ENCODE measurements at places on chromosomes 3 and 15.

DNA sequence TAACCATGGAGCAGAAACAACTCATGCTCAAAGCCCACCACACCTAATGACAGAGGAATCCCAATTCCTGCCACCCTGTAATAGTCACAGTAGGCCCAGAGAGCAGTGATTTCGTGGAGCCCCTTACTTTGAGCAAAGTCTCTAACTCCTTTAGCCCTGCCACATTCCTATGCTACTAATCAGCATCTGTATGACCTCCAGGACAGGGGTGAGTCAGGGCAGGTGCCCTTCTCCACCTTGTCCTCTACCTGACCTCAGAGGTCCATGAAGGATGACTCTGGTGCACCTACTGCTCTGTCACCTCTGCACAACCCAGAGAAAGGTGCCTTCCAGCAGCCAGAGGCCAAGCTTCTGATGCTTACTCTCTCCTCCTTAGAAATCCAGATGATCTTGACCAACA lies 6.1 kb upstream of the SCG3 start:
- no peak for DNase-seq

DNA sequence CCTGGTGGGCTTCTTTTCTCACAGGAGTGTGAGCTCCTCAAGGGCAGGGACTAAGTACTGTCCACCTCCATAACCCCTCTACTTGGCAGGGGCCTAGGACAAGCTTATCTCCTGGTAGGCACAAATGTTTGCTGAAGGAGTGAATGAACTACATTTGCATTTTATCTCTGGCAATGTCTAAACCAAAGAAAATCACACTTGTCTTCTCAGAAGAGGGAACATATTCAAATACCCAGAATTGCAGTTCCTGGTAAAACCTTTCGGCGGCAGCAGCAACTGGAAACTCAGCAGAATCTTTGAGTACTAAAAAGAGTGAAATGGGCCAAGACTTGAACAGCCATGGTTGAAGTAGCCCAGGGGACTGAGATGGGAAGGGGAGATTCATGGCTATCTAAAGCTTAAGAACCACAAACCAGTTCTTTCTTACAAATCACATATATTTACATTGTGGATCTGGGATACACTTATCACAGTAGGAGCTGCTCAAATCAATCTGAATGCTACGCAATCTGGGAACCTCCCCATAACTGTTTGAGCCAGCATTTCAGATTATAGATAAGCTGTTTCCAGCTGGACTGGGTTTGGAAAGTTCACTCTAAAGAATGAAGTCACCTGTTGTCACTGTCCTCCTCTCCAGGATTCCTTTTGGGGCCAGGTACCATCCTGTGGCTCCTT lies 18.7 kb upstream of the PTPN9 start:
- no peak for DNase-seq

DNA sequence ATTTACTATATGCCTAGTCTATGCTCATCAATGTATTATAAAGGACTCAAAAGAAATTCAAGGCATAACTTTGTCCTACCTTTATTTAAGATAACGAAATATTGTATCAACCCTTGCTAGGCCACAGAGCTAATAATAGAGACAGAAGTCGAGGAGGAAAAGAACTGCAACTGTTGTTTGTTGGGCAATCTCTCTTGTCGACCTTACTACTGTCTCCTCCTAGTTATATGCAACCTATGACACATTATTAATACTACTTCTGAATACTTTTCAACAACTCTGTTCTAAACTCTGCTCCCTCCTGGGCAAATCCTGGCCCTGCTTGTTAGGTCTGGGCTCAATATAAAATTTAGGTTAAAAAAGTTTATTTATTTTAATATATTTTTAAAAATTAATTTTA lies 24.6 kb downstream of the SPPL2A start:
- DNase-seq: no peak

- no peak for DNase-seq
These were observed 827 bp downstream of the SLC25A36 start for GRCh38 chr3:140942221-140943104.

DNA sequence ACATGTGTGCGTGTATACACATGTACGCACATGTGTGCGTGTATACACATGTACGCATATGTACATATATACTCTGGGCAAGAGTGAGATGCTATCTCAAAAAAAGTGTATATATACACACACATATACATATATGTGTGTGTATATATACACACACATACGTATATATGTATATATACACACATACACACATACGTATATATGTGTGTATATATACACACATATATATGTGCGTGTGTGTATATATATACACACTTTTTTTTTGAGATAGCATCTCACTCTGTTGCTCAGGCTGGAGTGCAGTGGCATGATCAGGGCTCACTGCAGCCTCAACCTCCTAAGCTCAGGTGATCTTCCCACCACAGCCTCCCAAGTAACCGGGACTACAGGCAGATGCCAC lies 8.4 kb downstream of the HACL1 start:
- no peak for DNase-seq

DNA sequence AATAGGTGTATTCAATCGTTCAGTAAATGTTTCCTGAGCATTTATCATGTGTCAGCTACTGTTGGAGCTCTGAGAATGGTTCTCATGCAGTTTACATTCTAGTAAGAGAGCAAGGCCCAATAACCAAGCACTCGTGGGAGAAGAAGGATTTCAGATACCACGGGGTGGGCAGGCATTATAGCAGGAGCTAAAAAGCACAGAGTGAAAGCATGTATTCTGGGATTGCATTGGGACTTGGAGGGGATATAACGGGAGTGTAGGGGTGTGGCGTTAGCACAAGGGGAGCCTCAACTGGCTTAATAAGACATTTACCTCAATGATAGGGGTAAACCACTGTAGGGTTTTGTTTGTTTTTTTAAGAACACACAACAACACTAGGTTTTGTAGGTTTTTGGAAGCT lies 1.6 kb upstream of the SIAH2 start:
- DNase-seq: no peak

DNA sequence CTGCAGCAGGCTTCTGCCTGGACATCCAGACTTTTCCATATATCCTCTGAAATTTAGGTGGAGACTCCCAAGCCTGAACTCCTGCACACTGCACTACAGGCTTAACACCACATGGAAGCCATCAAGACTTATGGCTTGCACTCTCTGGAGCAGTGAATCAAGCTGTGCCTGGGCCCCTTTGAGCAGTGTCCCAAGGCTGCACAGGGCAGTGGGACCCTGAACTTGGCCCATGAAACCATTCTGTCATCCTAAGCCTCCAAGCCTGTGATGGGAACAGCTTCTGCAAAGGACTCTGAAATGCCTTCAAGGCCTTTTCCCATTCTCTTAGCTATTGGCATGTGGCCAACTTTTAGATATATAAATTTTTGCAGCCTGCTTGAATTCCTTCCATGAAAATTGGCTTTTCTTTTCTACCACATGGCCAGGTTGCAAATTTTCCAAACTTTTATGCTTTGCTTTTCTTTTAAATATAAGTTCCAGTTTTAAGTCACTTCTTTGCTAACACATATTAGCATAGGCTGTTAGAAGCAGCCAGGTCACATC lies 257.8 kb upstream of the DCBLD2 start:
- DNase-seq: no peak

- no peak for DNase-seq
These were observed 87.2 kb downstream of the IQSEC1 start for GRCh38 chr3:12986031-12986430.

GRCh38 chr3:123780656-123781055 lies 103.5 kb downstream of the MYLK start:
- no peak for DNase-seq

DNA sequence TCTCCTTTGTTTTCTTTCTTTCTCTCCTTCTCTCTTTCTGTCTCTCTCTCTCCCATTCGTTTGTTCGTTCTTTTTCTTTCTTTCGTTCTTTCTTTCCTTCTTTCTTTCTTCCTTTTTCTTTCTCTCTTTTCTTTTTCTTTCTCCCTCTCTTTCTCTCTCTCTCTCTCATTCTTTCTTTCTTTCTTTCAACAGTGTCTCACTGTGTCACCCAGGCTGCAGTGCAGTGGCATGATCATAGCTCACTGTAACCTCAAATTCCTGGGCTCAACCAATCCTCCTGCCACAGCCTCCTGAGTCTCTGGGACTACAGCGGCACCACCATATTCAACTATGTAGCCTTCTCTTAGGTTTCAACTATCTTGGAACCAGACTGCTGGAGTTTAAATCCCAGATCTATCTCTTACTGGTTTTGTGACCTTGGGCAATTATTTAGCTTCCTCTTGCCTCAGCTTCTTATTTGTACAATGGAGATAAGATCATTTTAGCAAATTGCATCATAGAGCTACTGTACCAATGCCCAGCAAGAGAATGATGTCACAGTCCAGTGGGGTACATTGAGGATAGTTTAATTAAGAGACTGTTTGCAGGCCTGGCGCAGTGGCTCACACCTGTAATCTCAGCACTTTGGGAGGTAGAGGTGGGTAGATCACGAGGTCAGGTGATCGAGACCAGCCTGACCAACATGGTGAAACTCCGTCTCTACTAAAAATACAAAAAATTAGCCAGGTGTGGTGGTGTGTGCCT lies 27.3 kb upstream of the PARL start:
- no peak for DNase-seq

- no peak for DNase-seq
These were observed 6.6 kb upstream of the KLF13 start for GRCh38 chr15:31320022-31320421.

- DNase-seq: no peak
These were observed 57.2 kb upstream of the CACNA2D3 start for GRCh38 chr3:54065140-54065539.

DNA sequence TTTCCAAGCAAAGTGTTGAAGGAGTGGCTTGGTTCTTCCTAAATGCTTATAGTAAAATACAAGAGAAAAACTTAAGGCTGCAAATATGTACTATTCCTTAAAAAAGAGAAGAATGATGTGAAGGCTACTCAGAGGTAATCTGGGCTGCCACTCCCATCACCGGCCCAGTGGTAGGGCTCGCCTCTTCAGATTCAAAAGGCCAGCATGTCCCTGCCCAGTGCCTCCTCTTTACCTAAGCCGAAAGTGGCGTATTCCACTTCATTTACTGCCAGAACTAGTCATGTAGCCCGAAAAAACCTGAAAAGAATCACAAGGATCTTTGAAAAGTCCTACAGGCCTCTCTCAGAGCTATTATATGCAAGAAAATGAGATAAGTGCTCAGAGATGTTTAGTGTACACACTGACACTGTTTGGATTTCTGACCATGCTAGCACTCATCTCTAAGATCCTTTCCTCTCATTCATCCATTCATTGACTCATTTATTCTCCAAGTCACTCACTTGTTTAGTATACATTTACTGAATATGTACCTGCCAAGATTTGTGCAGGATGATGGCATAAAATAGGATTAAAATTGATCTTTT lies 373.3 kb upstream of the THBS1 start:
- DNase-seq: no peak

GRCh38 chr15:75666823-75667501 lies 19.2 kb downstream of the SNX33 start:
- no peak for DNase-seq

DNA sequence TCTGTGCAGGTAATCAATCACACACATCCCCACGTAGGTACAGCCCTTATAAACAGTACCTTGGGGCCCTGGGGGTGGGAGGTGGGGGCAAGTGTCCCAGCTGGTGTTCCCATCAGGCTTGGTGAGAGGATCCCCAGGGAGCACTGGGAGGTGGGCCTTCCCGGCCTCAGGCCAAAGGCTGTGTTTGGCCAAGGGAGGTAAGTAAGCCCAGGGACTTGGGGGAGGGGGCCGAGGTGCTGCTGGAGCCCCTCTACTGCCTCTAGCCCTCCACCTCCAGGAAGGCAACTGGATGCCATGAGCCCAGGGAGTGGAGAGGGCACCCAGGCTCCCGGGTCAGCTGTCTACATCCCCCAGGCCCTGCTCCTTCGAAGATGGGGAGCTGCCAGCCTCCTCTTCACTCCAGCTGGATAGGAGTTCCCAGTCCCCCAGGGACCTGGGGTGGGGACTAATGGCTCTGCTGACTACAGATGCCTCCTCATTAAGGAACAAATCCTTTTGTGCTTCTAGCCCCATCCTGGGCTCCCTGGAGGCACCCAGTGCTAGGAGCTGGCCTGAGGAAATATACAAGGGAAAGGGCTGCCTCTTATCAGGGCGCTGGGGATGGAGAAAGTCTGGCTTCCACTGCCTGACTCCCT lies 33.1 kb downstream of the RNU5B-1 start:
- DNase-seq: no peak

GRCh38 chr3:107689355-107689754 lies 166.6 kb downstream of the BBX start:
- DNase-seq: no peak

- DNase-seq: no peak
These were observed 32.5 kb downstream of the ACAD9 start for GRCh38 chr3:128911911-128912310.

GRCh38 chr3:33458446-33458845 lies 18.2 kb upstream of the UBP1 start:
- DNase-seq: no peak

GRCh38 chr3:54649551-54649950 lies 278.3 kb downstream of the LRTM1 start:
- DNase-seq: no peak

DNA sequence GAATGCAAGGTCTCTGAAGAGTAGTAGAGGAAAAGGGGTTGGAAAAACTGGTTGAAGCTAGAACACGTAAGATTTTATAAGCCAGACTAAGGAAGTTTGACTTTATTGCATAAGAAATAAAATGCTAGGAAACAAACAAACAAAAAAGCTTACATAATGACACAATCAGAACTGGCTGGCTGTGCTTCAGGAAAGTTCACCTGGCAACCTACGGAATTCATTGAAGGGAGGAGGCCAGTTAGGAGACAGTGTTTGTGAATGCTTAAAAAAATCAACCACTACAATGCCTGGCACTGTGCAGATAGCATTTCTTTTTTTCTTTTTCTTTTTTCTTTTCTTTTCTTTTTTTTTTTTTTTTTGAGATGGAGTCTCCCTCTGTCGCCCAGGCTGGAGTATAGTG lies 1.9 kb upstream of the ICE2 start:
- no peak for DNase-seq

- DNase-seq: no peak
These were observed 13.7 kb upstream of the SHF start for GRCh38 chr15:45201557-45201859.

- no peak for DNase-seq
These were observed 1.4 kb downstream of the ANKRD28 start for GRCh38 chr3:15796331-15796730.

GRCh38 chr3:170529912-170530311 lies 56.0 kb downstream of the SLC7A14 start:
- DNase-seq: no peak

GRCh38 chr3:72287956-72288355 lies 503.0 kb upstream of the PROK2 start:
- DNase-seq: no peak

DNA sequence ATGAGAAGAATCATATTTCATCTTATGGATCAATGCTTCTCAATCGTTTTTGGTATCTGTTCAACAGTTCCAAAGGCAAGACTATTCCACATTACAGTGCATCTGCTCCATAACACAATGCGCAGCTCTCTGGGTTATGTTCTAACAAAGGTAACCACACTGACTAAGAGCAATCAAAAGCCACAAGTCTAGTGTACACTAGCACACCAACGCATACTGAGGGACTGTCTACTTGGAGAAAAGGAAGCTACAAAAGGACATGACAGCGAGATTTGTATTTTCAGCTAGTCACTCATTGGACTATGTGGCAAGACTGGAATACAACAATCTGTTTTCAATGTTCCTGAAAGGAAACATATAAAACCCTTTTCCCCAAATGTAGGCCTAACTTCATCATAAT lies 35.8 kb downstream of the SETD2 start:
- DNase-seq: no peak

- DNase-seq: no peak
These were observed 43.9 kb downstream of the RPL22L1 start for GRCh38 chr3:170826047-170826446.

Data from stimulated activated CD8-positive, alpha-beta memory T cell treated with anti-CD3 and anti-CD28 coated beads, Interleukin-7, amount 100 ng/mL, for 4 hours (primary cell).